IMR-90 (cell line): ENCODE measurements at places on chromosomes 2 and 18.

DNA sequence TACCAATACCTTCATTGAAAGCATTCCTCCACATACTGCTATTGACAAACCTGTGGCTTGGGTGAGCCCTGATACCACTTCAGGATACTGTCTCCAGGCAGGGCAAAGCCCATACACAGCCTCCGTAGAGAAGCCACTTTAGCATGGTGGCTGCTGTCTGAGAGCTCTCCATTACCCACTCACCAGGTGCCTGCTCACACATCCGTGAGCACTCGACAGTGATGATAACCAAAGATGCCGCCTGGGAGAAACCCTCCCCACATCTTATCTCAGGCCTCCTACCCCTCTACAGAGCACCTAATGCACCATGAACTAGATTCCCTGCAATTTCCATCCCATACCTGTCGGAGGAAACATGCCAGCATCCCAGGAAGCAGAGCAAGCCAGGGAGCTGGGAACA lies 57.6 kb upstream of the KLHL29 start:
- no peak for DNase-seq

DNA sequence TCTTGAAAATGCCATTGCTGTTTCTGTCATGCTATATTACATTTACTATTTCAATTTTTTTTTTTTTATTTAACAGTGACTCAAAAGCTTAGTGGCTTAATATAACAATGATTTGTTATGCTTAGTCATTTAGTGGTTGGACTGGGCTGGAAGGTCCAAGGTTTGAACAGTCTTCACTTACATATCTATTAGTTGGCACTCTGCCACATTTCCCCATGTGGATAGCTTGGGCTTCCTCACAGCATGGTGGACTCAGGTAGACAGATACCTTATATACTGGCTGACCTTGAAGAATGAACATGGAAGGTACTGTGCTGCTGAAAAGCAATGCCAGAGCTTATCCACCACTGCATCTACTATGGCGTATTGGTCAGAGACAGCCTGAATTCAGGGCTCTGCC lies 909.5 kb upstream of the SOX11 start:
- no peak for DNase-seq

DNA sequence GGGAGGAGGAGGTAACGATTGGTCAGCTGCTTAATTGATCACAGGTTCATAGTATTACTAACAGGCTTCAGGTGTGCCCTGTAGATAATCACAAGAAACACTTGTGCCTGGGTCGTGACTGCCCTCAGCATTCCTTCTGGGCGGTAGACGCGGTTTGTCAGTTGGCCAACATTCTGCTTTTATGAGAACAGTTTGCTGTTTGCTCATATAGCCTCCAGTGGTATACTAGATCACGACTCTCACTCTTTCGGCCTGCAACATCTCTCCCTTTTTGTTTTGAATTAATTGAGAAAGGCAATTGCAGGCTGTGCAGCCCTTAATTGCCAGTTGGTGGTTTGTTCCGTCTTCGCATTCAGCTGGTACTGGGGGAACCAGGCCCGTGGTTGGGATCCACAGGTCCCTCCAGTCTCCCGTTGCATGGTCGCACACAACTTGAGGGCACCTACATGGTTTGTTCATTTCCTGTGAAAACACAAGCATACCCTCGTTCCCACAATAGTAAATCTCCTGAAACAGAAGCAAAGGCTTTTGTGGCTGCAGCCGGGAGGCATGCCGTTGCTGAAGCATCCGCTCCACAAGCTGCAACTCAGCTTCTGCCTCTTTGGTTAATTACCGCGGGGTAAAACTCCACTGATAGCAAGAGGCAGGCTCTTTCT lies 30.3 kb upstream of the GPR17 start:
- DNase-seq: no peak

- DNase-seq: no peak
Measured at GRCh38 chr2:62045017-62045543, 139.6 kb downstream of the COMMD1 start.

DNA sequence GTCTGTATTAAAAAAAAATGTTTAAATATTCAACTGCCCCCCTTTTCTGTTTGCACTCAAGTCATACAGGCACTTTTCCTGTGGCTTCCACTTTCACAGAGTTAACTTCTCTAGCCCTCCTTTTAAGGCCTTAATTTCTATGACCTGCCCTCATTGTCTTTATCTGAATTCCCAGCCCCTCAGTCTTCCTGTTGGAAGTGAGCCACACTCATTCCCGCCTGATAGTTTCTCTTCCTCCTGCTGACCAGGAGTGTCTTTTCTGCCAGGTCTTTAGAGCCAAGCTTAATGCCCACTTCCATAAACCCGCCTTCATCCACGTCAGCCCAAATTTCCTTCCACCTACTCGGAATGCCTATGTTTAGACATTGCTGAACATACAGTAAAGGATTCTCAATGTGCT lies 10.5 kb downstream of the COPS8 start:
- no peak for DNase-seq

GRCh38 chr18:63146828-63147409 lies 172.7 kb downstream of the BCL2 start:
- no peak for DNase-seq

- DNase-seq: peak; percentile 62
Measured at GRCh38 chr2:180122874-180123273, 115.8 kb upstream of the CWC22 start.

DNA sequence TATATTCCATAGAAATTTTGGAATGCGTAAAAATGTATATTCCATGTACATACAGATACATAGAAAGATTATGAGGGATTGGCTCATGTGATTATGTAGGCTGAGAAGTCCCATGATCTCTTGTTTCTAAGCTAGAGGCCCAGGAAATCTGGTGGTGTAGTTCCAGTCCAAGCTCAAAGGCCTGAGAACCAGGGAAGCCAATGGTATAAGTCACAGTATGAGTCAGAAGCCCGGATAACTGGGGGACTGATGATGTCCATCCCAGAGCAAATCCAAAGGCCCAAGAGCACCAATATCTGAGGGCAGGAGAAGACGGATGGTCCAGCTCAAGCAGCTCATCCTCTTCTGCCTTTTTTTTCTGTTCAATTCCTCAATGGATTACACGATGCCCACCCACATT lies 385.0 kb upstream of the KLHL29 start:
- peak; percentile 1 for DNase-seq

GRCh38 chr2:240620859-240621258 lies 4.4 kb upstream of the GPR35 start:
- DNase-seq: no peak

- DNase-seq: peak; percentile 65
Measured at GRCh38 chr2:31246184-31246852, 12.4 kb downstream of the EHD3 start.

GRCh38 chr2:90069290-90069894 lies 1377.9 kb downstream of the RPIA start:
- no peak for DNase-seq

DNA sequence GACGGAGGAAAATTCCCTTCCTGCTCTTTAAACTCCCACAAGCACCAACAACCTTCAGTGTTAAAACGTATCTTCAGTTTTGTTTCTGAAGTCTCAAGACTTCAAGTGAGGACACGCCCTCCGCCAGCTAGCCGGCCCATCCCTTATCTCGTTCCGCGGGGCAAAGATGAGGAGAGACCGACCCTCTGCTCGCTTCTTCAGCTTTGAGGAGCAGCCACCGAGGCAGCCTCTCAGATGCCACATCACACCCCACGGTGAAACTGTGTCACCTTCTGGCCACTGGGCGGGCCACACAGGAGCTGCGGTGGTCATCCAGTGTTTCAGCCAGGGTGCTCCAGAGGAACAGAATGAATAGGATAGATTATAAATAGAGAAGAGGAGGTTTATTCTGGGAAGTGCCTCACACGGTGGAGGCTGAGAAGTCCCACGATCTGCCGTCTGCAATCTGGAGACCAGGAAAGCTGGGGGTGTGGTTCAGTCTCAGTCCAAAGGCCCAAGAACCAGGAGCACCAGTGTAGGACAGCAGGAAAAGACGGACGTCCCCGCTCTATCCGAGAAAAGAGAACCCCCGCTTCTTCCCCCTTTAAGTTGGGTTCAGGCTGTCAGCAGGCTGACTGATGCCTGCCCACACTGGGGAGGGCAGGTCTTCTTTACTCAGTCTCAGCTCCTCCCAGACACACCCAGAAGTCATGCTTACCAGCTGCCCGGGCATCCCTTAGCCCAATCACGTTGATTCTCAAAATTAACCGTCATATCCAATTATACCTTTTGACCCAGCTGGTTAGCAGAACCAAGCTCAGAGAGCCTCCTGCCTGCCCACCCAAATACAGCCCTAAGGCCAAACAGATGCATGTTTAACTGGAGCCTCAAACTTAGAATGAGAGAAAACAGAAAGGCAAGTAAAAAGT lies 399.7 kb upstream of the ID2 start:
- no peak for DNase-seq

DNA sequence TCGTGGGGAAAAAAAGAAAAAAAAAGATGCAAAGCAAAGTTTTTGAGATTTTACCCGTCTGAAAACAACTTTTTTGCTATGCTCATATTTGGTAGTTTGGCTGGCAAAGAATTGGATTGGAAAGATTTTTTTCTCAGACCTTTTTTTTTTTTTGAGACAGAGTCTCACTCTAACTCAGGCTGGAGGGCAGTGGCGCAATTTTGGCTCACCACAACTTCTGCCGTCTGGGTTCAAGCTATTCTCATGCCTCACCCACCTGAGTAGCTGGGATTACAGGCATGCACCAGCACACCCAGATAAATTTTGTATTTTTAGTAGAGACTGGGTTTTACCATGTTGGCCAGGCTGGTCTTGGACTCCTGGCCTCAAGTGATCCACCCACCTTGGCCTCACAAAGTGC lies 56.3 kb upstream of the TANC1 start:
- no peak for DNase-seq

DNA sequence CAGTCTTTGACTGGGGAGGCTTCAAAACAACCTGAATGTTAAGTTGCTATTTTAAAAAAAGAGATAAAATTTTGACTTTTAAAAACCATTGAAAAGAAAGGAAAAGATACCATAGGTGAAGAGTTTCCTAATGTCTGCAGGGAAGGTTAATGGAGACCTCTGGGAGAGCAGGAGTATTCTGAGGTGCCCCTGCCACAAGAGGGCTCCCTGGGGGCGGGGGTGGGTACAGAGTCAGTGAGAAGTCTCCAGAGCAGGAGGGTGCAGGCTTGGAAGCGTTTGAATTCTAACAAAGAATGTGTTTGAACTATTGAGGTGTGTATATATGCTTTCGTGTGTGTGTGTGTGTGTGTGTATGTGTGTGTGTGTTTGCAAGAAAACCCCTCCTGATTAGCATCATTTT lies 46.7 kb upstream of the ST6GAL2 start:
- no peak for DNase-seq

GRCh38 chr2:189213250-189213649 lies 33.7 kb upstream of the COL5A2 start:
- peak; percentile 37 for DNase-seq

DNA sequence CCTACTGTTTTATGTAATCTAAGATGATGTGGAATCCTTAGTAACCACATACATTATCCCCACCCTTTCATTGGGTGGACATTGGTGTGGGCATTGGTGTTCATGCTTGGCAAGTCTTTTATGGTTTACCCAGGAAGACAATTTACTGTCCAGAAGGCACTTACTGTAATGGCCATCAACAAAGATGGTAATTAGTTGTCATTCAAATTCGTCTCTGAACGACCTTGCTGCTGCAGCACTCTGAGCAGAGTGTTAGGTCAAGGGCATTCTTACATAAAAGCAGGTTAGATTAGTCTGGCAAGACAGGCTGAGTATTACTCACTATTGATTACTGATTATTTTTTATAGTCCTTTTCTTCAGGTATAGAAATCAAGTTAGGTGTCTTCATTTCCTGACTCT lies 447.9 kb downstream of the XIRP2 start:
- DNase-seq: no peak

DNA sequence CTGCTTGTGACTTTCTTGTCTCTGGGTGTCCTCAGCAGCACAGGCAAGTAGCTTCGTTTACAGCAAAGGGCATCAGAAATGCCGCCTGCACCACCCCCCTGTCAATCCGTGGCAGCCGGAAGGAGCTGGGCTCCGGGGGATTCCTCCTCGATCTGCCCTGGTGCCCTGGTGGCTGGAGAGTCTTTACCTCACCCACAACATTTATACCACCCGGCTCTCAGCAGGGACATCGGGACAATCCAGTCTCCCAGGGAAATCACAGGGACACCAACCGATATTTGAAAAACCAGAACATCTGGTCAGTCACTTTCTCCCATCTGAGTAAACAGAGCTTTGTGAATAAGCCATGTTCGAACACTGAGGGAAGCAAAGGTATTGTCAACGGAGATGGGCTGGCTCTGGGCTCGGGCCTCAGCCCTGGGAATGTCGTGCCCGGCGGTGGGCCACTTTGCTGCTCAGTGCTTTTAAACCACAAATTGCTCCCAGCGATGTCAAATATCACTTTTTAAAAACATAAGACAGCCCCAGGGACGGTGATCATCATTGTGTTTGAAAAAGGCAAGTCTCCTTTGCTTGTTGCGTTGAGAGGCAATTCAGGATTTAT lies 210.0 kb upstream of the SALL3 start:
- no peak for DNase-seq

GRCh38 chr2:230299618-230300017 lies 27.4 kb upstream of the SP140L start:
- no peak for DNase-seq

DNA sequence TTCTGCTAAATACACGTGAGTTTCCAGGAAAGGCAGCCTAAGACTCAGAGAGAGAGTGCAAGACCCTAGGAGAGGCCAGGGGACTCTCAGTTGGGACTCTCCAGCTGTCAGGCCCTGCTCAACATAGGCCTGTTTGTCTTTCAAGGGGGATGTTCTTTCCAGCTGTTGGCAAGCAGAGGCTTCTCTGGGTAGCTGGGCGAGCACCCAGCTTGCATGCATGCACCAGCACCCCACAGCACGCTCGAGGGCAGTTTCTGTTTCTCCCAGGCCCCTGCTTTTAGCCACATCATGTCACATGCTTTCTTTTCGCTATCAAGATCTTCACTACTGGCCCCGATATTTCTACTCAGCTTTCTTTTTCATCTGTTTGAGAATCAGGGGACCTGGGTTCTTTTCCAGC lies 479.3 kb upstream of the HS6ST1 start:
- no peak for DNase-seq

DNA sequence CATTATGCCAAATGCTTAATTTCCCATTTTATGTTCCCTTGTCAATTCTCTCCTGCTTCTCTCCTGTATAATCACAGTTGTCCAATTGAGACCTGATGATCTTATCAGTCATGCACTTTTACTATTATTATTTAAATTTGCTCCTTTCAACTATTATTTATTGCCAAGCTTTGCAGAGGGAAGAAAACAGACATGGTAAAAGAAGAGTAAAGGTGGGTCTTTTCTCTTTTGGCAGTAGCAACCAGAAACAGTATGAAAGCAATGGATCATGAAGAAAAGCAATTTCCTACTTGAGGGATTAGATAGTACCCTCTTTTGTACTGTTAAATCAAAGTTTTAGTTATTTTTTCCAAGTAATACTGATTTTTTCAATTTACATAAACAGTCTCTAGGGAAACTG lies 667.4 kb downstream of the NRXN1 start:
- no peak for DNase-seq

- no peak for DNase-seq
Measured at GRCh38 chr18:1480309-1480708, 575.6 kb downstream of the ADCYAP1 start.

DNA sequence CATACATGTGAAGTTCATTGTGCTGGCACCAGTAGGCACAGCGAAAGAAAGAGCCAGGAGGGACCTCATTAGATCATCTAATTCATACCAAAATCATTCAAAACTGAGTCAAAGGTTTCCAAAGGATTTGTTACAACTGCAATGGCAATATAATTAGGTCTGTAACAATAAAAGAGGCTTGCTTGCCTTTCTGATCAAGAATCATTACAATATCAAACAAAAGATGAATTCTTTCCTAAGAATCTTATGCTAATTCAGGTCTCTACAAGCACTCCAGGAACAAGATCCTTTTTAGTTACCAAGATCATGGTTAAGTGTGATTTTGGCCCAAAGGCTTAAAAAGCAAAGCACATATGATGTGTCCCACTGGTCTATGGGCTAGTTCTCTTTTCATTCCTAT lies 41.9 kb upstream of the ITPRID2 start:
- no peak for DNase-seq
